Progenitor cell of endocrine pancreas (in vitro differentiated cells): ENCODE measurements at places on chromosomes 1 and 21. TPM values are rescaled to one million over a fixed set of nuclear protein-coding genes. Genes with fewer than 3 reads are reported as not detected.

Gene MROH9
- not detected in 2 replicates for total RNA-seq

Gene PTGFRN
- total RNA-seq, result 42.9 and 49.0 TPM in 2 replicates

Gene NBPF6
- total RNA-seq, result not detected in 2 replicates

Gene SLC35F3
- 0.71 and 0.74 TPM in 2 replicates for total RNA-seq

Gene IFI44
- not detected in 2 replicates for total RNA-seq

Gene PTPN14
- total RNA-seq, result 37.0 and 43.3 TPM in 2 replicates

Gene ACKR1
- total RNA-seq, result 0.57 and 0.67 TPM in 2 replicates

Gene HES4
- total RNA-seq, result 83.8 and 87.4 TPM in 2 replicates

Gene BMP8B
- total RNA-seq, result 0.75 and 0.91 TPM in 2 replicates

Gene FCGR3B
- total RNA-seq, result not detected in 2 replicates

Gene CNIH4
- total RNA-seq, result 68.8 and 69.6 TPM in 2 replicates

Gene BLACAT1
- total RNA-seq, result 6.3 and 6.7 TPM in 2 replicates

Gene RXFP4
- not detected in 2 replicates for total RNA-seq

Gene KCNJ9
- total RNA-seq, result not detected in 2 replicates

Gene CRYZ
- total RNA-seq, result 32.5 and 36.9 TPM in 2 replicates

Gene ADAMTS1
- total RNA-seq, result 11.6 and 12.7 TPM in 2 replicates

Gene PPFIA4
- 0.87 and 1.2 TPM in 2 replicates for total RNA-seq

Gene GBP7
- not detected in 2 replicates for total RNA-seq

Gene PRDX6
- total RNA-seq, result 258 and 264 TPM in 2 replicates

Gene SYT6
- 0.98 and 1.2 TPM in 2 replicates for total RNA-seq

Gene BCL2L15
- total RNA-seq, result 0.16 and 0.67 TPM in 2 replicates

Gene AMY1A
- total RNA-seq, result not detected in 2 replicates

Gene CD48
- total RNA-seq, result not detected in 2 replicates

Gene TPR
- total RNA-seq, result 134 and 136 TPM in 2 replicates

Gene CENPL
- total RNA-seq, result 11.6 and 12.0 TPM in 2 replicates

Gene APP
- 611 and 631 TPM in 2 replicates for total RNA-seq

Gene KCNQ4
- 0.67 and 0.73 TPM in 2 replicates for total RNA-seq

Gene CBR3
- not detected in 2 replicates for total RNA-seq

Gene LCK
- total RNA-seq, result 0.77 and 1.2 TPM in 2 replicates

Gene C4BPA
- not detected in 2 replicates for total RNA-seq

Gene MTARC2
- total RNA-seq, result 14.3 and 18.3 TPM in 2 replicates

Gene UBL4B
- 0.20 TPM in 1 of 2 replicates, not detected in the other for total RNA-seq

Gene IL20
- total RNA-seq, result not detected in 2 replicates

Gene CFHR2
- total RNA-seq, result not detected in 2 replicates

Gene C1orf115
- total RNA-seq, result 9.7 and 9.8 TPM in 2 replicates

Gene ITLN1
- total RNA-seq, result 0.33 TPM in 1 of 2 replicates, not detected in the other

Gene GNAT2
- 0.57 TPM in 1 of 2 replicates, not detected in the other for total RNA-seq

Gene CACYBP
- 91.5 and 116 TPM in 2 replicates for total RNA-seq

Gene NTMT2
- total RNA-seq, result not detected in 2 replicates

Gene A3GALT2
- total RNA-seq, result 0.29 and 0.40 TPM in 2 replicates

Gene GLRX2
- 8.5 TPM in 2 replicates for total RNA-seq

Gene KRTAP19-8
- not detected in 2 replicates for total RNA-seq

Gene FH
- 59.7 and 64.2 TPM in 2 replicates for total RNA-seq

Gene AVPR1B
- 0.60 TPM in 1 of 2 replicates, not detected in the other for total RNA-seq

Gene CNST
- total RNA-seq, result 25.4 and 28.3 TPM in 2 replicates

Gene BRDT
- not detected in 2 replicates for total RNA-seq

Gene FMO3
- not detected in 2 replicates for total RNA-seq

Gene TMEM82
- total RNA-seq, result 0.44 and 1.4 TPM in 2 replicates

Gene SLC30A7
- 28.2 and 30.7 TPM in 2 replicates for total RNA-seq

Gene ACTL8
- total RNA-seq, result not detected in 2 replicates

Gene IL19
- not detected in 2 replicates for total RNA-seq

Gene CRNN
- total RNA-seq, result not detected in 2 replicates

Gene WNT2B
- total RNA-seq, result 0.77 and 1.6 TPM in 2 replicates

Gene CNKSR1
- total RNA-seq, result 52.0 and 52.1 TPM in 2 replicates

Gene PGLYRP3
- total RNA-seq, result not detected in 2 replicates
